ENCODE measurements at places on chromosomes 6 and 20.

GRCh38 chr20:47295921-47296426, 60.5 kb downstream of the ZMYND8 start:
- DNase-seq, result no peak

DNA sequence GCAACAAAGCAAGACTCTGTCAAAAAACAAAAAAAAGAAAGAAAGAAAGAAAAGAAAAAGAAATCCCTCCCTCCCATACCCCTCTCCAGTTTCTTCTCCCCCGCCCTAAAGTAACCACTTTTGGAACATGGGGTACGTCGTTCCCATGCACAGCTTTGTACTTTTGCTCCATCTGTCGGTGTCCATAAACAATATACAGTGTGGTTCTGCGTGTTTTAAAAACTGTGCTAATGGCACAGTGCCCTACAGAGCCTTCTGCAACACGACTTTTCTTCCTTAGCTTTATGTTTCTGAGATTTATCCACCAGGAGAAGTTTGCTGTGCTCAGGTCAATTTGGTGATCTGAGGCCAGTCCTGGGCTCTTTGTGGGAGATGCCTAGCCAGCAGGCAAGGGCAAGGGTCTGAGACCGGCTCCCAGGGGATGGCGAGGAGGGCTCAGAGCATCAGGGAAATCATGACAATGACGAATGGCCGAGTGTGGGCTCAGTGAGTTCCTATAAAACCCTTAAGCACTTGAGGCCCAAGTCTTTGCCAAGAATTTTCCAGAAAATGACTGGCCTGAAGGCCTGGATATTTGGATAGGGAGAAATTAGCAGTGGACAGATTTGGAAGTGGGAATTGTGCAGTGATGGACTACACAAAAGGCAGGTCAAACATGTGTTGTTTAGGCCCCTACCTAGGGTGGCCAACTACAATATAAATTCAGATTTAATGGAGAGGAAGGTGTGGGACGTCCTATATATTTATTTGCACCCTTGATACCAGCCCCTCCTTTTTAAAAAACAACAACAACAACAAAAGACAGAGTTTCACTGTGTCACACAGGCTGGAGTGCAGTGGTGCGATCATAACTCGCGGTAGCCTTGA, 1.9 kb upstream of the BCAS4 start:
- DNase-seq, result no peak

DNA sequence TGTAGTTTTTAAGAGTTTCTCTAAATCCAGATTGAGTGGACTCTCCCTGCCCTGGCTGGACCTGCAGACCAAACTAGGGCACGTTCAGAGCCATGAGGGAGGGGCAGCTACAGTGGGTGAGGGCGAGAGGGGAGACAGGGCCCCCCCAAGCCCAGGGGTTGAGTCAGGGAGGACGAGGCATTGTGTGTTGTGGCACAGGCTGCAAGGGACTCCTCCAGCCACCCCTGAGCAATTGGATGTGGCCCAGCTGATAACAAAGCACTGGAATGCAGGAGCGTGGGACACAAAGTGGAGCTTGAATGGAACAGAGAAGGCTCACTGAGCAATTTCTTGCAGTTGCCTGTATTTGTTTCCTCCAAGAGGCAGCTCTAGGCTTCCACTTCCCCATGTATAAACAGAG, 43.5 kb upstream of the MYL9 start:
- DNase-seq, result no peak

- DNase-seq, result no peak
Observed at GRCh38 chr6:116118608-116119007, 7.3 kb downstream of the COL10A1 start.

GRCh38 chr6:1070085-1070521, 241.8 kb upstream of the FOXQ1 start:
- no peak for DNase-seq
